ENCODE measurements at places on chromosomes 11 and 22.

GRCh38 chr11:33930317-33931021 lies 38.6 kb upstream of the LMO2 start:
- DNase-seq, result no peak

DNA sequence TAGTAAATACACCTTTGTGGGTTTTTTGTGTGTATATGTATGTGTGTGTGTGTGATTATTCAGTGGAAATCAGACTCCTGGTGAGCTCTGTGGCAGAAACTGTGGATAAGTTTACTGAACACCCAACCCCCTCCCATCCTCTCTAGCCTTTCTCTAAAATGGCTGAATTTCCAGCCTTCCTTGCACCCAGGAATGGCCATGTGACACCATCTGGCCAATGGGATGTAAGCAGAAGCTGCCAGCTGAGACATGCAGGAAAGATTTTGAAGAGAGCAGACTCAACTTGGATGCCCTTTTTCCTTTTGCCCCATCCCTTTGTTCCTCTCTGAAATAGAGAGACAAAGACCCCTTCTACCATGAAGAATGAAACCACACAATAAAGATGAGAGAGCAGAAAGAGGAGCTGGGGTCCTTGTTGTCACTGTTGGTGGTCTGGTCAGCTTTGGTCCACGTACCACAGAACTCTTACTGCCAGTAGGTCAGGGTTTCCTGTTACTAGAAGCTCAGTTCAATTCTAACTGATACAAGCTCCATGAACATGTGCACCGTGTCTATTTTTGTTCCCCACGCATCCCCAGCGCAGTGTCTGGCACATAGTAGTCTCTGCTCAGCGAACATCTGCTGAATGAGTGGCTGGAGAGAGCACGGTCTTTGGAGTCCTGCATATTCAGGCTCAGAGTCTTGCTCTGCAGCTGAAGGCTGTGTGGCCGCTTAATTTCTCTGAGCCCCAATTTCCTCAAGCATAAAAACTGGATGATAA lies 57.5 kb downstream of the SEZ6L start:
- no peak for DNase-seq

DNA sequence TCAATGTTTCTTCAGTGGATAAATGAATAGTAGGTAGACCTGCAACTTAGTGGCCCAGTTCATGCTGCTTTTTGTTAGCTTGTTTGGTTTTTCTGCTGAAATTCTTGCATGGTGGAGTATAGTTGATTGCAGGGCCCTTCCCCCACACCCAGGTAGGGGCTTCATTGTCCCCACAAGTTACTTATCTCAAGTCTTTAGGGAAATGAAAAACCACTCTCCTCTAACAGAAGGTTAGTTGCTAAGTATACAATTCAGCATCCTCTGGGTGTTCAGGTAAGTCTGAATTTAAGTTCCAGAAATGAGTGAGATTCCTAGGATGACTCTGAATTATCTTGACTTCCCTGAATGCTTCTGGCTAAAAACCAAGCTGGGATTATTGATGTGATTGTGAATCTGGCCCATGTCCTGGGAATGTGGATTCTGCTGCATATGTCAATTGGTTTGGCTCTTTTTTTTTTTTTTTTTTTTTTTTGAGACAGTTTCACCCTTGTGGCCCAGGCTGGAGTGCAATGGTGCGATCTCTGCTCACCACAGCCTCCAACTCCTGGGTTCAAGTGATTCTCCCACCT lies 40.3 kb downstream of the BCL2L13 start:
- peak; percentile 20 for DNase-seq

DNA sequence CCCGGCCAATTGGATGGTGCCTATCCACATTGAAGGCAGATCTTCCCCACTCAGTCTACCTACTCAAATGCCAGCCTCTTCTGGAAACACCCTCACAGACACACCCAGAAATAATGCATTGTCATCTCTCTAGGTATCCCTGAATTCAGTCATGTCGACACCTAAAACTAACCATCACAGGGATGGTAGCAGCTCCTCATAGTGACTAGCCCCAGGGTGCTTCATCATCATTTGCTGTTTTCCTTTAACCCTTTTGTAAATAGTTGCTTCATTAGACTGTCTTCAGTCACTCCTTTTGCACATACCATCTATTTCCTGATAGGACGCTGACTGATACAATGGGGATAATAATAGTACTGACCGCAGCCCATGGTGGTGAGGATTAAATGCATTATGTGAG lies 18.8 kb upstream of the AMOTL1 start:
- DNase-seq, result no peak

DNA sequence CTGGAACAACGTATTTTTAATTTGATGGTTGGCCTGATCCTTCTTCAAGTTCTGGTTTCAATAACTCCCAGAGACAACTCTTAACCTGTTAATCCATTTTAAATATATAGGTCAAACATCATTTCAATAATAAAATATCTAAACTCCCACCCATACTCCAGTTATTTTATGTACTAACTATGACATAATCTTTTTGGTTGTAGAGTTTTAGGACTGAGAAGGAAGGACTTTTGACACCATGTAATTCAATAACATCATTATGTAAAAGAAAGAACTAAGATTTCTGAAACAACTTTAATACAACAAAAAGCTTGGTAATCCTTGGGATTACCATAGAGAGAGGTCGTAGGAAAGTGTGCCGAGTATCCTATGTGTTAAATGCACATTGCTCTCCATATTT lies 31.5 kb downstream of the VSIG10L2 start:
- no peak for DNase-seq

DNA sequence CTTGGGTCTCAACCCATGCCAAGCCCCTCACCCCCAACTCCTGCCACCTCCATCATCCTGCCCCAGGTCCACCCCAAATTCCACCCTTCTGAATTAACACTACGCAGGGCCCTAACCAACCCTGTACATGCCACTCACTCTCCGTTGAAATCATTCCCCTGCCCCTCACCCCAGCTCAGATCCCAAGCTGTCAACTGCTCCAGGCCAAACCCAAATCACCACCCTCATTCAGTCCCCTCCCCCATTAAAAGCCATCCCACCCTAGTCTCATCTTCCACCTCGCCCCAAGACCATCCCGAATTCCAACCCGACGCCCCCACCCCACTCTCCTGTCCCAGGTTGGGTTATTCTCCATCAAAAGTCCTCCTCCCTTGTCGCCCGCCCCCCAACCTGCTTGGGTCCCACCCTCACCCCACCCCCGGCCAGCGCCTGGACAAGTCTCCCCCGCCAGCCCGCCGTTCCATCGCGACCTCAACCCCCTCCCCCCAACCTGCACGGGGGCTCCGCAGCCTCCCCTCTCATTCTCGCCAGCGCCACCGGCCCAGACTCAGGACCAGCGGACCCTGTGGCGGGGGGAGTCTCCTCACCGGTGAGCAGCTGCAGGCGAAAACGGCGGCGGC lies 466 bp downstream of the FAM168A start:
- no peak for DNase-seq

GRCh38 chr11:60084631-60085273 lies 3.7 kb upstream of the MS4A2 start:
- no peak for DNase-seq

DNA sequence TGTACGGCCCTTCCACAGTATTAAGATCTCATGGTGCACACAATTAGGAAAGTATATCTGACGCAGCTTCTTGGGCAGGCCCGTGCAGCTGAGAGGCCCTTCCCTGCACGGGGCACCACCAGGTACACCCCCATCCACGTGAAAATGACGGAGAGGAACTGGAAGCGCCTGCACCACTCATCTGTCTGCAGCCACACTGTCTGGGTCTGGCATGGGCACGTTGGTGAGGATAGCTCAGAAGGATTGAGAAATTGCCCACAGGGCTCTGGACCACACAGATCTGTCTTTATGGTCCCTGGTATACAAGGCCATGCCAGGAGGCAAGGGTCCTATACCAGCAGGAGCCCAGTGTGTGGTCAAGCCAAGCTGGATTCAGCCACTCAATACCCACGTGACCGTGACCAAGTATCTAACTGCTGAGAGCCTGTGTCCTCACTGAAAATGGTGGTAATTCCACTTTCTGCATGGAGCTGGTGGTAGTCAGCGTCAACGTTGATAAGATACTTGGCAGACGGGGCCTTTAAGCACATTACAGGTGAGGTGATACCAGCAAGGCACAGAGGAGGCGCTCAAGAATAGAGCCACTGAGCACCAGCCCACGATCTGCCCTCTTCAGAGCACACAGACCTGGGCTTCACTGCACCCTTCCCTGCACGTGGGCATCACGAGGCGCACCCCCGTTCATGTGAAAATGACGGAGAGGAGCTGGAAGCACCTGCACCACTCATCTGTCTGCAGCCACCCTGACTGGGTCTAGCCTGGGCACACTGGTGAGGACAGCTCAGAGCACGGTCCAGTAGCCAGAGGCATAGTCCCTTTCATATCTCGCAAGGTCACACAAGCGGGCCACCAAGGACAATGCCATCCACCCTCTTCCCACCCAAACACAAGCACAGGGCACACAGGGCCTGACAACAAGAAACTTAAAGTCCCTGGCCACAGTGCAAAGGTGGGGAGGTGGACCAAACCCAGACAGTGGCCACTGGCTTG lies 28.4 kb downstream of the SHANK2 start:
- no peak for DNase-seq

Measured in iPS DF 19.7 (cell line).